ENCODE measurements at places on chromosomes 4 and X.

- DNase-seq, result no peak
Observed at GRCh38 chr4:146267826-146268225, 53.5 kb downstream of the REELD1 start.

DNA sequence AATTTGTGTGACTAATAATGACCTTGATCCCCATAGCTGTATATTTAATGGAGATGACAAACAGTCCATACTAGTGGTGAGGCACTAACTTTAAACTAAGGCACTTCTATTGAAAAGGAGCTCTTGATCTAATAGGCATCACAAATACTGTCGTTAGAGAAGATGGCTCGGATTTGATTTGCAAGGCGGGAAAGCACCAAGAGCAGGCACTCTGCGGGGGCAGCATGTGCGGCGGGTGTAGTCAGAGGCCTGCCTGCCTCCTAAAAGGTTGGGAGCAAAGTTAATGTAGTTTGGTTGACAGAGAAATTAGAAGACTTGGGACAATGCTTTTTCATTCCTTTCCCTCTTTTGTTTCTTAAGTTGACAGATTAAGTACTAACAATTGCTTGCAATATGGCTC, 278.8 kb downstream of the CFAP299 start:
- no peak for DNase-seq

DNA sequence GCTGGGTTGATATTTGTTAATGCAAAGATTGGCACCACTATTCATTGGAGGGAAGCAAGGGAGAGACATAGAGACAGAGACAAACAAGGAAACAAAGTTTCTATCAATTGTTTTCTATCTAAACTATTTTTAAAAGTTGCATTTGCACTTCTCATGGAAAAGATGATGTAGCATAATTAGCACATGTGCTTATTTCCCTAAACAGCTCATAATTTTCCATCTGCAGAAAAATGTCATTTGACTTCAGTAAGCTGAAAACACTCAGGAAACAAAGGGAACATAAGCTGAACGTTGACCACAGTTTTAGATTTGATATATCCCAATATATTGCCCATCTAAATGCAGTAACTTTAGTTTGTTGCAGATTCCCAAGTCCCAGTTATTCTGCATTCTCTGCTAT, 18.5 kb upstream of the SPP1 start:
- no peak for DNase-seq

- DNase-seq, result no peak
Observed at GRCh38 chrX:11296051-11296450, 2.8 kb downstream of the AMELX start.

- DNase-seq, result no peak
Observed at GRCh38 chrX:6761251-6761650, 226.3 kb upstream of the VCX3A start.

GRCh38 chr4:100982345-100982744, 365.0 kb downstream of the PPP3CA start:
- DNase-seq, result no peak

- DNase-seq, result no peak
Observed at GRCh38 chrX:66036231-66036630, 3.6 kb downstream of the VSIG4 start.

DNA sequence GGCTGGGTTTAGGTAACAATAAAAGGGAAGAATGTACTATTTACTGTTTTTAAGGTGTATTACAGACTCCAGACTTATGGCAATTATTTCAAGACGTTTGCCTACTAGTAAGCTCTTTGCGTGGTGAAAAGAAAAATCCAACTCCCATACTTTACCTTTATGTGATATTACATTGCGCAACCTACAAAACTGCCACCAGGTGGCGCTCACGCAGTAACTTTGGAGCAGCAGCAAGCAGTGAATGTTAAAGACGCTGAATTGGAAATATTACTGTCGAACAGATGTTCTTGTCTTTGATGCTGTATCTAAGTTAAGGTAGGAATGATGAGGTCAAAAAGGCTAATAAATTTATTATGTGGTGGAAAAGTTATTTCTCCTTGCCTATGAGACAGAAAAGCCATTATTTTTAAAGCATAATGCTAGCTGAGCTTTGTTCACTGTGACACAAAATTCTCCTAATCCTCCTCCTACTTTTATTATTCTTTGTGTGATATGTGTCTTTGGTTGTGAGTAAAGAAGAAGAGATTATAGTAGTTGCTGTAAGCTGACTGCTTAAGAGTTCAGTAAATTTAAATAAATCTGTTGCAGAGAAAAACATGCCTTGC, 1099.8 kb upstream of the TENM3 start:
- peak; percentile 34 for DNase-seq

DNA sequence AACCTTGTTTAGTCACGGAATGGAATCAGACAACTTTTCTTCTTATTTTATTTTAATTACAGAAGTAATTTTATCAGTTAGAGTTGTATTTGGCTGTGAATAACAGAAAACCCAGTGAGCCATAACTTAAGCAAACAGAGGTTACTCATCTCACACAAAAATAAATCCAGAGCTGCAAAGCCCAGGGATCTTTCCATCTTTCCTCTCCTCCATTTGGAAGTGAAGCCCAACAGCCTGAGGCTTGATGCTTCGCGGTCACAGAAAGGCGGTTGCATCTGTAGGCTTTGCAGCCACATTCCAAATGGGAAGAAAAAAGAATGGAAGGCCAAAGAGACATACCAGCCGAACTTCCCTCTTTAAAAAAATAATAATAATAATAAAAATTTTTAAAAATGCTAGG, 22.6 kb downstream of the CHRNA9 start:
- no peak for DNase-seq

DNA sequence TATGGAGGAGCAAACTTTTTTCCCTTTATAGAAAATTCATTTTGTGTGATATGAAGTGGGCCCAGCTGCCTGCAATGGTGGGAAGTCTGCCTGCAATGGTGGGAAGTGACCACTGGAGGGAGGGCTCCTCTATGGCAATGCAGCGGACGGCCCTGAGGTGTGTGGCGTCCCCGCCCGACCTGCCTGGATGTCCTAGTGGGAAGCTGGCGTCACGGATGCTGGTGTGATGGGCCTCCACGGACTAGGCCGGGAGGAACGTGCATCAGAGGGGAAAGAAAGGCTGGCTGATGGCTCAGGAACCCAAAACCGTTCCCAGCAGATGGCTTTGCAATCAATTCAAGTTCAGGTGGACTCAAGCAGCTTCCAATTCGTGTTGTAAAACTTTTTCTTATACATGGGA, 177.9 kb downstream of the AFAP1 start:
- DNase-seq, result no peak

DNA sequence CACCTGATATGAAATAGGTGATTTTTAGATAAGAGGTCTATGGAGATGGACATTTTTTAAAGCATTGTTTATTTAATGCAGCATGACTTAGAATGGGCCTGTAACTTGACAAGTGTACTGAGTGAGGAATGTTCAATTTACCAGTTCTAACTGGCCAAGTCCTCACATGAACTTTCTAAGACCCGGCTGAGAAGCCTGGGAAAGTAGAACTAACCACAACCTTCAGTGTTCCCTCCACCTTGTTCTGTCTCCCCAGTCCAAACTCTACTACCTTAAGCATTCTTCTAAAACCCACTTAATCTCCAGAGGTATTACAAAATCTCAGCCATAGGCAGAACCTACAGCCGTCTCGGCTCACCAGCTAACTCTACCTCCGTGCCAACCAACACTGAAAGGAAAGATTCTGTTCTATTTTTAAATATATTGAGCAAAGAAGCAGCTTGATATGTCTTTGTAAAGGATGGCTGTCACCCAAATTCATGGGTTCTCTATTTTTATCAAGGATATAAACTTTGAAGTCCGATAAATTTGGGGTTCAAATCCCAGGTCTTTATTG, 6.8 kb downstream of the PPARGC1A start:
- DNase-seq, result no peak

DNA sequence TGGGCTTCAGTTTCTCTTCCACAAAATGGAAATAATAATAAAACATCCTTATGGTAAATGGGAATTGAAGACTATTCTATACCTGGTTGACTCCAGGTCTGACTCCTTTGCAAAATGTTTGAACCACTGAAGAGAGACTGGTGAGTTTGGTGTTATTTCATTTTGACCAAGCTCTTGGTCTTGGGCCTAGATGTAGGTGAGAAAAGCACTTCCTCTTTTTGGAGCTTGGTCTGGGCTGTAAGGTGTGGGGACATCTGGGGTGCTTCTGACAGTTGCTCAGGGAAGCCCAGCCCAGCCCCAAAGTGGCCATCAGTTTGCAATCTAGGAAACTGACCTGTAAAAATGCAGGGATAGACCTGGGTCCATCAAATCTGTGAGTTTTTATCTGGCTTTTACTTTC, 26.8 kb upstream of the SOD3 start:
- no peak for DNase-seq

DNA sequence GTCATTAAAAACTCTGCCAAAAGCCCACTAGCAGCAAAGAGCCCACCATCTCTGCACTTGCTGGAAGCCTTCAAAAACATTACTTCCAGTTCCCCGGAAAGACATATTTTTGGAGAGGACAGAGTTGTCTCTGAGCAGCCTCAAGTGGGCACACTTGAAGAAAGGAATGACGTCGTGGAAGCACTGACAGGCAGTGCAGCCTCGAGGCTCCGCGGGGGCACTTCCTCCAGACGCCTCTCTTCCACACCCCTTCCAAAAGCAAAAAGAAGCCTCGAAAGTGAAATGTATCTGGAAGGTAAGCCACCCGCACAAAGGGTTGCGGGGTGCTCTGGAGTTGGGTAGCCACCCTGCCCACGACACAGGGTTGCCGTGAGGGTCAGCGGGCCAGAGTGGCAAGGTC, 25.9 kb downstream of the OFD1 start:
- DNase-seq, result no peak

DNA sequence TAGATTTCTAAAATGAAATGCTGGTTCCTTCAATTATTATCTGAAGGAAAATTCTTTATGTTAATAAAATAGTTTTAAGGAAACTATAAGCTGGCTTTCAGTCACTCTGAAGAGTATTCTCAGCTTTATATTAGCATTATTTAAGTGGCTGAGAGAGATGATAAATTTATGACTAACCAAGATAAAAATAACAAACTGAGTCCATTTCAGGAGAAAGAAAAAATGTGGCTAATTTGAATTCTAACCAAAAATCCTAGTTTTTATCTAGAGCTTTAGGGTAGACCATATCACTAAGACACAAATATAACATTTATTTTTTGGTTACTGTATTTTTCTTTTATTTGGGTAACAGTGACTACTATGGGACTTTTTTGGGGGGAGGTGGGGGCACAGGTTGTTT, 59.4 kb upstream of the NAP1L5 start:
- DNase-seq, result no peak

GRCh38 chr4:176533159-176533558, 213.4 kb downstream of the SPCS3 start:
- no peak for DNase-seq

DNA sequence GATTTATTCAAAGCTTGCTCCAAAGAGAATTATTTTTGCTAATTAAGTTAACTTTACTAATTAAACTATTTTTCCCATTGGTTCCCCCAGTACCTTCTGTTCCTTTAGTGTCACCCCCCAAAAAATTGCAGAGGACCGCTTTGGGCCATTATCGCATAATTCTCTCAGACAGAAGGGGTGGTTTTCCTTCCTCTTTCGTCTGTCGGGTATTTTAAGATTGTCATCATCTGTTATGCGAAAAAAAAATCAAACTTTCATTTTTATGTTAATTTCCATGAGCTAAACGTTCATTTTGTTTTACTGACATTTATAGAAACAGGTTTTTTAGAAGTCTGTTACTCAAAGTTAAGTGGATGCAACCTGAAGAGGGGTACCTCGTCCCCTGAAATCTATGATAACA, 76.2 kb upstream of the DDX3X start:
- no peak for DNase-seq

DNA sequence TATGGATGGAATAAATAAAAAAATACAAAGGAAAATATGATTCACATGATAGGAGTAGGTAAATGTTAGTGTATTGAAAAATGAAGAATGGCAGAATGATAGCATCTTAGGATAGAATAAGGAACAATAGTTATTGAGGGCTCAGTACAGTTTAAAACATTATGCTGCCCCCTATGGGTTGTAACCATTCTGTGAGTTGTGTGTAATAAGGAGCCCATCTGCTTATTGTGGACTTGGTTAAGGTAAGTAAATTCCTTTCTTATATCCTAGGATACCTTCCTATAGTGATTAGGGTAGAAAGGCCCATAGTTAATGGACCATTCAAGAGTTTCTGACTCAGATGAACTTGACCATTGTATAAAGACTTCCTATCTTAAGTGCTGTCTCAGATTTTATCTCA, 195.8 kb downstream of the PDHA2 start:
- no peak for DNase-seq

GRCh38 chr4:147984065-147984777, 252.3 kb downstream of the ARHGAP10 start:
- DNase-seq, result no peak

GRCh38 chr4:7638984-7639789, 204.5 kb upstream of the PSAPL1 start:
- no peak for DNase-seq

- DNase-seq, result peak; percentile 1
Observed at GRCh38 chrX:119062750-119063374, 9.9 kb upstream of the CT47C1 start.

DNA sequence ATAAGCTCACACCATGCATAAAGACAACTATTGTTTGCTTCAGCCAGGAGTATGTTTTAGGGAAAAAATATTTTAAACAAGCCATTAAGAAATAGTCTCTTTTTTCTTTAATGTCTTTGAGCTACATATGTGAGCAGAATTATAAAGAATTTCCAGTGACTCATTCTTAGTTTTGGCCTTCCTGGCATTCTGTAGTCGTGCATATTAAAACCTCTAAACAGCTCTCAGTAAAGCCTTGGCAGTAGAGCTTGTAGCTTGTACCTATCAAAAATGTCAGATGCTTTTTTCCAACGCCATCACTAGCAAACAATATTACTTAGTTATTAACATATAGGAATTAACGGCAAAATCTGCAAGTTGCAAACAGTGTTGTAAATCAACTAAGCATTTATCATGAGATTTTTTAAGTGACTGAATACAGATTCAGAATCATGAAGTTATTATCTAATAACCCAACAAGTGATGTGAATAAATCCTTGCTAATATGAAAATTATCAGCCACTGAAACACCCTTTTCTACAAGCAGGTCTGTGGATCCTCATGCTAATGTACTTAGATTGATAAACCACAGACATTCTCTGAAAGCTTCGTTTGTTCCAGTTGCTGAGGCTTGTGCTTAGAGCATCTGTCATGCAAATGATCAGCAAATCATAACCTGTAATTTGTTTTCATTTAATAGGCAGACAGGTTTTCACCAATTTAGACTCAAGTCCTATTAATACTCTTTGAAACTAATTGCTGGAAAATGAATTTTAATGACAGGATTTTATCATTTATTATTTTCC, 412.0 kb upstream of the ATOH1 start:
- no peak for DNase-seq

GRCh38 chr4:140926672-140927071, 170.5 kb upstream of the TBC1D9 start:
- peak; percentile 59 for DNase-seq

DNA sequence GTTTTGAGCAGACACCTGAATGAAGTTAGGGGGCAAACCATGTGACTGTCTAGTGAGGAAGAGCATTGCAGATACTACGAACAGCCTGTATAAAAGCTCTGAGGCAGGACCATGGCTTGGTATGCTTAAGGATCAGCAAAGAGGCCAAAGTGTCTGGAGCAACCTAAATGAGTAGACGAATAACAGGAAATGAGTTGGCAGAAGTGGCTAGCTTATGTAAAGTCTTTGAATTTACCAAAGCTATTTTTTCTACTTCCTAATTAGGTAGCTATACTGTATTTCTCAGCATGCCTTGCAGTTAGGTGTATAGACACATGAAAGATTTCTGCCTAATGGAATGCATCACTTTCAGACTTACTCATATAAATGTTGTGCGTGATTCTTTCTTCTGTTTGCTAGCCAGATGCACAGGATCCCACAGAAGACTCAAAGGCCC, 9.3 kb upstream of the GPRIN3 start:
- peak; percentile 40 for DNase-seq

- no peak for DNase-seq
Observed at GRCh38 chr4:67087897-67088296, 457.4 kb downstream of the CENPC start.

Measured in NCI-H226 (cell line).